ENCODE measurements at places on chromosomes 1 and 21.
A peak's percentile ranks its signal among the peaks of the same experiment; 100 is the strongest.

GRCh38 chr1:67636146-67636545 lies 48.9 kb upstream of the GADD45A start:
- DNase-seq = no peak

DNA sequence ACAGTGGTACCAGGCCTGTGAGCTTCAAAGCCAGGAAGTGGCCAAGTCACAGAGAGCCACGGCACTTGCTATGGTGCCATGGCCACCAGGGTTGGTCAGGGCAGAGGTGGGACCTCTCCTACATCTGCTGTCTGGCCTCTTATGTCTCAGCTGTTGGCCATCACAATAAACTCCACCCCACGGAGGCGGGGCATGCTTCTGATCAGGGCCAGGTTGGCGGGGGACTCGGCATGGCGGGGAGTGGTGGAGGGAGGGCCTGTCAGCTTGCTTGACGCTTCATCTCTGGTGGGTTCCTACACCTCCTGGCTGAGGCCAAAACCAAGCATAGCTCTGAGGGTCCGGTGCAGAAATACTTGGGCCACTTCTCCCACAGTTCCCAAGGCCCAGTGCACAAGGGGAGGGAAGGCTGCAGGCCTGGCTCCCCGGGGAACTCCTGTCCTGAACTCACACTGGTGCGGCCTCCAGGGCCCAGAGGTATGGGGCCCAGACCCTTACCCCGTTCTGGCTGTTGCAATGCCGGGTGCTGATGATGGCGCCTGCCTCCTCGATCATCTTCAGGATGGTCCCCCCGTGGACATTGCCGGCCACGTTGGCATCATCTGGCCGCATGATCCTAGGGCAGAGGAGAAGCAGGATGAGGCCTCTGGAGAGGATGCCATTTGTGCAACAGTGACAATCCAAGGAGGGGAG lies 44.2 kb downstream of the ACOT7 start:
- DNase-seq = peak; percentile 50

- DNase-seq = no peak
Measured at GRCh38 chr21:45417951-45418300, 13.0 kb downstream of the COL18A1 start.

GRCh38 chr1:183432548-183432875 lies 14.3 kb upstream of the NMNAT2 start:
- no peak for DNase-seq

- DNase-seq = no peak
Measured at GRCh38 chr21:42356046-42356445, 5.3 kb upstream of the TFF2 start.

GRCh38 chr21:17597680-17598079 lies 15.0 kb downstream of the BTG3 start:
- DNase-seq = no peak
